ENCODE measurements at places on chromosomes 7 and 10.

- no peak for DNase-seq
Measured at GRCh38 chr10:42646687-42647640, 8.6 kb upstream of the ZNF33B start.

DNA sequence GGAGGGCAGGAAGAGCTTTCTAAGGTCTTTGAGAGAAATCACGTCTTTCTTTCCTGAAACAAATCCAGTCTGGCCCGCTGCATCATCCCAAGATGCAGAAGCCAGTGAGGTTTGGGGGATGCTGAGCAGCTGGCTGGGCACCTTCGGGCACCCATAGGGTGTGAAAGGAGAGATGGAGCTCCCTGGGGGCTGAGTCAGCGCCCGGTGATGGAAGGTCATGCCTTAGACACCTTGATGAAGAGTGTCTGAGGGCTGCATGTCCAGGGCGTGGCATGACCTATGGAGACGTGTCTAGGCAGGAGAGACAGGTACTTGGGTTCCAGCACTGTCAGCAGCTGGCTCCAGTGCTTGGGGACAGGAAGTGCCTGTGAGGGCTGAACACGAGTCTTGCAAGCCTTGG, 88.3 kb downstream of the GOLGA7B start:
- no peak for DNase-seq

DNA sequence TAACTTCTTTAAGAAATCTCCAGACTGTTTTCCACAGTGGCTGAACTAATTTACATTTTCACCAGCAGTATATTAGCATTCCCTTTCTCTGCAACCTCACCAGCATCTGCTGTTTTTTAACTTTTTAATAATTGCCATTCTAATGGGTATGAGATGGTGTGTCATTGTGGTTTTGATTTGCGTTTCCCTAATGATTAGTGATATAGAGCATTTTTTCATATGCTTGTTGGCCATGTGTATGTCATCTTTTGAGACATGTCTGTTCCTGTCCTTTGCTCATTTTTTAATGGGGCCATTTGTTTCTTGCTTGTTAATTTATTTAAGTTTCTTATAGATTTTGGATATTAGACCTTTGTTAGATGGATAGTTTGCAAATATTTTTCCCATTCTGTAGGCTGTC, 68.8 kb downstream of the SLC39A12 start:
- DNase-seq: no peak

GRCh38 chr7:127895360-127895759, 135.9 kb downstream of the LRRC4 start:
- DNase-seq: no peak

- no peak for DNase-seq
Measured at GRCh38 chr7:137635874-137636273, 210.9 kb downstream of the DGKI start.

GRCh38 chr10:13099144-13099665, 758 bp upstream of the OPTN start:
- no peak for DNase-seq

- DNase-seq: no peak
Measured at GRCh38 chr7:158933468-158934139, 77.2 kb downstream of the DYNC2I1 start.

- no peak for DNase-seq
Measured at GRCh38 chr10:131141207-131141606, 170.3 kb downstream of the TCERG1L start.

- DNase-seq: no peak
Measured at GRCh38 chr10:24865783-24866182, 86.6 kb downstream of the PRTFDC1 start.

DNA sequence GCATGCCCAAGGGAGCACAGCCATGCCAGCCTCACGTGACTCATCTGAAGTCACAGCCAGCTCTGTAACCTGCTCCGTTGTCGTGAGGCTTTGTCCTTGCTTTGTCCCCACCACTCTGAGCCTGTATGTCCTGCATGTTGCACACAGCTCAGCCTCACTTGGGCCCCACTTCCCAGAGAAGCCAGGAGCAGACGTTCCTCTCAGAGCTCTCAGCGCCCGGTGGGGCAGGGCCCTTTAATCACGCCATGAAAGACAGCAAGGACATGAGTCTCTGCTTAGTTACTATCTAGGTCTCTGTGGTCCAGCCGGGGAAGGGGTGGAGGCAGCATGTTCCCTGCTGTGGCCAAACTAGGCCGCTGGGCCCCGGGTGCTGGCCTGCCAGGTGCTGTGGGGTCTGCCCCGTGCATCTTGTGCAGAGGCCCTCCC, 127.4 kb upstream of the FAM20C start:
- DNase-seq: no peak

GRCh38 chr10:121886181-121886580, 41.6 kb downstream of the ATE1 start:
- DNase-seq: no peak

- no peak for DNase-seq
Measured at GRCh38 chr10:74114041-74114448, 36.6 kb downstream of the AP3M1 start.

DNA sequence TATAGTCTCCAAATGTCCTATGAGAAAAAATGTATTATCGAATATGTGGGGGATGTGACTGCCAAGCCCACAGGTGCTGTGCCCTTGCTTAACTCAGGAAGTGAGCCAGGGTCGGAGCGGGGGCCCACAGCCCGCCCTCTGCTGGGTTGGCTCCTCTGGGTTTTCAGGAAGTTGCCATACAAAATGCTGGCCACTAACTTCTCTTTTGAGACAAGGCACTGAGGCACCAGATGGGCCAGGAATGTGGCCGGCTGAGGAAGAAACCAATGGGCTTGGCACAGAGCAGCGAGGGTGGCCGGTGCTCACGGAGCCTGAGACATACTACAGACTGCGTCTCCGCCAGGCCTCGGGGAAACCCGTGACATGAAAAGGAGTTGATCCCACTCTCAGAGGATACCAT, 58.9 kb downstream of the FAM53B start:
- no peak for DNase-seq

GRCh38 chr10:86334488-86335085, 32.0 kb downstream of the GRID1 start:
- DNase-seq: no peak

DNA sequence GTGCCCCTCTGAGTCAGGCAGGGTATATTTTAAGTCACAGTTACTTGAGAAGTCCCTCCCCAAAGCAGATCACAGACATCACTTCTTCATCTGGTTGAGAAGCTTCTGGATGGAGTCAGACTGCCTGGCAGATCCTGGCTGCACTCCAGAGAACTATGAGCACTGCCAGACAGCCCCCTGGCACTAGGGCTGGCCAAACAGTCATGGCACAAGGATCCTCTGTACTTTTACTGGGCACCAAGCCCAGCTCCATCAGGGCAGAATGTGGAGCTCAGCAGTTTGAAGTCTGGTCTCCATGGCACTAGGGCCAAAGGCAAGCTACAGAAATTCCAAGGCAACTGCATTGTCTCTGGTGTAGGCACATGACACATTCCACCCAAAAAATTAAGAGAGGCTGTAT, 162.1 kb downstream of the NRG3 start:
- no peak for DNase-seq

DNA sequence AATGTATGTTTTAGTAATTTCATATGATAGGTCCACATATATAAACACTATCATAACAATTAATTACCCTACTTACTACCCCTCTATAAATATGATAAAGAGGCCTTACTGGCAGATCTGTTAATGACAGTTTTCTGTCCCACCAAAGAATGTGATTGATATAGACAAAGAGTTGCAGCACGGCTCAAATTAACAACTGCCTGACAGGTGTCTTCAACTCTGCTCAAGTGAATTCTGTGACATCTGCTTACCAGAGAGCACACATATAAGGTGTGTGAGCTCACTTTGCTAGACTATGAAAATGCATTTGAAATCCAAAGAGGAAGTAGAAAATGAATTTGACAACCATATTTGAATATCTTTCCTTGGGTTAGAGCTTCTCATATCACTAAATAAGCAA, 36.6 kb downstream of the CACNA2D1 start:
- DNase-seq: no peak

DNA sequence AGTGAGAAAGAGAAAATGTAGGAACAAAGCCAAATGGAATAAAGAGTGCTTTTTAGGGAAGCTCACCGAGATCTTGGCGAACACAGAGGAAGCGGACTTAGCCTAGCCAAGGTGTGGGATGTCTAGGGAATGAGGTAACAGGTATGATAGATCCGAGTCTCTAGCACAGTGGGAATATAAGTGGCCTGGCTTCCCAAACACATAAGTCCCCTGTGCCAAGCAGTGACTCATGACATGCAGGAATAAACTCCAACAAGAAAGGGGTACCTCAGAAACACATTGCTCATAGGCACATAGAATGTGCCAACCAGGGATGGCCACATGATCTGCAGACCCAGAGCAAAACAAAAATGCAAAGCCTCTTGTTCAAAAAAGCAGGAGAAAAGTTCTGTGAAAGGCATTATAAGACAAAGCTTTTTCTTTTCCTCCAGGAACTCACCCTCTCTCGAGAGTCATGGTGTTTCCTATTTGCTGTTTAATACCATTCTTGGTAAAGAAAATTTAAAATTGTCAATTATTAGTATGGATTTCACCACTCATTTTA, 542.5 kb downstream of the GATA3 start:
- no peak for DNase-seq

- no peak for DNase-seq
Measured at GRCh38 chr7:93503088-93503487, 71.4 kb downstream of the CALCR start.

GRCh38 chr10:86729677-86730076, 26.7 kb upstream of the BMPR1A start:
- no peak for DNase-seq

GRCh38 chr7:37753398-37754050, 70.0 kb downstream of the GPR141 start:
- no peak for DNase-seq

DNA sequence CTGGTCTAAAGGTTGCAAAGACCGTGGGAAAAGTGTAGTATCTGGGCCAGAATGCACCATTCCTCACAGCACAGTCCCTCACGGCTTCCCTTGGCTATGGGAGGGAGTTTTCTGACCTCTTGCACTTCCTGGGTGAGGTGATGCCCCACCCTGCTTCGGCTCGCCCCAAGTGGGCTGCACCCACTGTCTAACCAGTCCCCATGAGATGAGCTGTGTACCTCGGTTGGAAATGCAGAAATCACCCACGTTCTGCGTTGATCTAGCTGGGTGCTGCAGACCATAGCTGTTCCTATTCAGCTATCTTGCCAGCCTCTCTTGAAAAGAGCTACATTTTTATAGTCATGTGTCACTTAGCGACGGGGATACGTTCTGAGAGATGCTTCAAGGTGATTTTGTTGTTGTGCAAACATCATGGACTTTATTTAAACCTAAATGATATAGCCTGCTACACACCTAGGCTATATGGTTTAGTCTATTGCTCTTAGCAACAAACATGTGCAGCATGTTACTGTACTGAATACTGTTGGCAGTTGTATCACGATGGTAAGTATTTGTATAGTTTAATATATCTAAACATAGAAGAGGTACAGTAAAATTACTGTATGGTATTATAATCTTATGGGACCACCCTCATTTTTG, 120.0 kb downstream of the PPP1R9A start:
- DNase-seq: no peak

GRCh38 chr7:29033584-29033983, 75.5 kb upstream of the TRIL start:
- no peak for DNase-seq

GRCh38 chr10:17766731-17767130, 14.7 kb downstream of the TMEM236 start:
- no peak for DNase-seq

GRCh38 chr7:96085953-96086352, 235.9 kb downstream of the SLC25A13 start:
- DNase-seq: no peak

GRCh38 chr7:131688738-131689661, 132.6 kb upstream of the PODXL start:
- DNase-seq: peak; percentile 6

- DNase-seq: no peak
Measured at GRCh38 chr7:127245607-127246006, 7.1 kb downstream of the GRM8 start.

GRCh38 chr10:29703271-29703670, 68.5 kb upstream of the SVIL start:
- DNase-seq: no peak

GRCh38 chr10:119177708-119178371, 772 bp downstream of the PRDX3 start:
- DNase-seq: no peak

DNA sequence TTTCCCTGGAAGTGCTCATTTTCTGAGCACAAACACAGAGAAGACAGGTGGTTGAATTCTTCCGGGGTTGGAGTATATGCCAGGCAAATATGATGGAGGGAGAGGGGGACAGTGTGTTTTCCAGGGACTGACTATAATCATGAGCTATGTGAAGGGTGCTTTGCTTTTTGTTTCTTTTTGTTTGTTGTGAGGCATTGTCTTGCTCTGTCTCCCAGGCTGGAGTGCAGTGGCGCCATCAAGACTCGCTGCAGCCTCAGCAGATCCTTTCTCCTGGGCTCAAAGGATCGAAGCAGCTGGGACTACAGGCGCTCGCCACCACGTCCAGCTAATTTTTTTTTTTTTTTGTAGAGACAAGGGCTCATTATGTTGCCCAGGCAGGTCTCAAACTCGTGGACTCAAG, 47.3 kb upstream of the CPN1 start:
- DNase-seq: no peak

DNA sequence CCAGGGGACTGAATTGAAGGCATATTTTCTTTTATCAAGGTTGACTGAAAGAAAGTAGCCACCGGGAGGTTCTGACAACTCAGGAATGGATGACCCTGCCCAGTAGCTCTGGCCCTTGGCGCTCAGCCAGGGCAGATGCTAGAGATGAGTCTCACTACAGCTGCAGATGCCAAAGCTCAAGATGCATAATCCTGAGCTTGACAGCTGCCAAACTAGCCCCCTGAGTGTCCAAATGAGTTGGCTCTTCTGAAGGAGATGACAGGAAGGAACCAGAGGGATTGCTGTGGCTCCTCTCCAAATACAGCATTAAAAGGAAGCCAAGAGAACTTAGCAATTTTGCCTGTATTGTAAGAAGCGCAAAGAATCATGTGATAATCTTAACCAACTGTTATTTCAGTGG, 78.4 kb downstream of the NXPH1 start:
- DNase-seq: no peak

DNA sequence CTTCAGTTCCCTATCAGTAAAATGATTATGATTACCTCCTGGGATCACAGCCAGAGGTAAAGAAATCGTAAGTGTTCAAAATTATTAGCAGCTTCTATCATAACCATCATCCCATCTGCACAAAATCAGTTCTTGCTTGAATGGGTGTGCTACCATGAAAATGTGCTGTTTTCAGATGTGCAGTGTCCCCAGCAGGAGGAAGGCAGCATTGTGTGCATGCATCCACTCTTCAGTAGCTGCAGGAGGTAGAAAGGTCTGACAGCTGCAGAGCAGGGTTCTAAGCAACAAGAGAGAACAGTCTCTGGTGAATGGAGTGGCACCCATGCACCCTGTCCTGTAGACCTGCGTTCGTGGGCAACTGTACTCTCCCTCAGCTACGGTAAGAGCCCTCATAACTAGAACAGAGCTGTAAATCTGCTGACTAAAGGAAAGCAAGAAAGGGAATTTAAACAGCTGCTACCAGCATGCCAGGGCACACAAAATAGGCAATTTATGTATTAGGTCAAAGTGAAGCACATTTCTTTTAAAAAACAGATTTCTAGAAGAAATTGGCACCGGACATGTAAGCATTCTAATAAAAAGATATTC, 21.2 kb downstream of the VSTM2A start:
- no peak for DNase-seq
